ENCODE measurements at places on chromosomes 5 and 9. TPM values are rescaled to one million over a fixed set of nuclear protein-coding genes. Genes with fewer than 3 reads are reported as not detected.

DNA sequence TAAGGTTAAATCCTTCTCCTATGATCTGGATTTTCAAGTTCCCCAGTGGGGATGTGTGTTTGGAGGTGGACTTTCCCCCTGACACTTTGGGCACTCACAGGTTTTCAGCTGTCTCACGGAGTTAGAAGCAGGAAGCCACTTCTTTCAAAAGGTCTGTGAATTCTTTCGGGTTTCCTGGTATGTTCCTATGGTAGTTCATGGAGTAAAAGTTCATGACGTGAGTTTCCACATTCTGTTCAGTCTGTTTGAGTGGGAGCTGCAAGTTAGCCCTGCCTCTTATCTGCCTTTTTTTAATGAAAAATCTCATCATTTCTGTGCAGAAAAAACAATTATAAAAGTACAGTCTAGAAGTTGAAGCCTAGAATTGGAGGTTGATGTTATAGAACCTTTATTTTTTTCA lies 24.9 kb upstream of the SNCAIP start:
- no peak overlapping the region for H3K4me3 ChIP-seq
- H3K27me3 ChIP-seq: no peaks in the 10 kb centered on the region
- DNase-seq: no peak
- H3K4me1 ChIP-seq: no peaks in the 10 kb centered on the region
- no peak overlapping the region for H3K27ac ChIP-seq

DNA sequence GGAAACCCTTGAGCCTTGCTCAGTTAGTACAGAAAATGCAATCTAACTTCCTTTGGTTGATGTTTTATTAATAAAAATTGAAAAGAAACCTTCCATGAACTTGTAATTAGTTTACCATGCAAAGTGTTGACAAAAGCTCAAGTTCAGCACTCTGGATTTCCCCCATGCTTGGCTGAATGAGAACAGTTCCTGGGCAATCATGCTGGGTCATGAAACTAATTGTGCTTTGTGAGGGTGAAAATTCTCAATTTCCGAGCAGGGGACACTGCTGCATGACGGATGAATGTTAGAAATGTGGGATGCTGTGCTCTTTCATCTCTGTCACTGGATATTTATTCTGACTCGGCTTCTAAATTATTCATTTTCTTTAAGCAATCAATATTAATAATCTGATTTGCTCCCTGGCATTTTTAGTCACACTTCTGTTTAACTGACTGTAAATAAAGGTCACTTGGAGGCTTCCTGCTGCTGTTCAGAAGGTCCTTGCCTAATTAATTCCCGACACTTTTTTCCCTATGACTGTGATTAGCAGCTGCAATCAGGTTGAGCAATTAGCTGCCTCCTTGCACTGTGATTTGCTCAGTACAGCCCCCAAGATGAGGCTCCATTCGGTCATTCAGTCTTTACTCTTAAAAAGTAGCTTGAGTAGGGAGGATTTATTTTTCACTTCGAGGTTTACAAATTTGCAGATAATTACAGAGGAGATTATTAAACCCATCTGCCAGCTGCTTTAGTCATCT lies 678.1 kb upstream of the ZNF608 start:
- no peak overlapping the region for H3K27ac ChIP-seq
- no peaks in the 10 kb centered on the region for H3K4me1 ChIP-seq

- no peaks in the 10 kb centered on the region for H3K36me3 ChIP-seq
- no peaks in the 10 kb centered on the region for H3K4me1 ChIP-seq
- no peaks in the 10 kb centered on the region for H3K27me3 ChIP-seq
- DNase-seq: no peak
- no peak overlapping the region for H3K4me3 ChIP-seq
- H3K27ac ChIP-seq: no peak overlapping the region
Measured at GRCh38 chr5:100448111-100448528, 87.1 kb upstream of the FAM174A start.

- H3K36me3 ChIP-seq: no peaks in the 10 kb centered on the region
- no peak for DNase-seq
- H3K27ac ChIP-seq: no peak overlapping the region
Measured at GRCh38 chr9:34685591-34685990, 5.5 kb downstream of the CCL19 start.

- no peak overlapping the region for H3K27ac ChIP-seq
- H3K27me3 ChIP-seq: peaks cover 5% of the 10 kb centered on the region
- no peak for DNase-seq
- H3K4me1 ChIP-seq: no peaks in the 10 kb centered on the region
- H3K36me3 ChIP-seq: no peaks in the 10 kb centered on the region
Measured at GRCh38 chr5:10036136-10036815, 213.4 kb downstream of the ATPSCKMT start.

Gene SLC27A6
- not detected for total RNA-seq

All from spleen (tissue), 13 donors.